ENCODE measurements at places on chromosomes 3 and 15.

DNA sequence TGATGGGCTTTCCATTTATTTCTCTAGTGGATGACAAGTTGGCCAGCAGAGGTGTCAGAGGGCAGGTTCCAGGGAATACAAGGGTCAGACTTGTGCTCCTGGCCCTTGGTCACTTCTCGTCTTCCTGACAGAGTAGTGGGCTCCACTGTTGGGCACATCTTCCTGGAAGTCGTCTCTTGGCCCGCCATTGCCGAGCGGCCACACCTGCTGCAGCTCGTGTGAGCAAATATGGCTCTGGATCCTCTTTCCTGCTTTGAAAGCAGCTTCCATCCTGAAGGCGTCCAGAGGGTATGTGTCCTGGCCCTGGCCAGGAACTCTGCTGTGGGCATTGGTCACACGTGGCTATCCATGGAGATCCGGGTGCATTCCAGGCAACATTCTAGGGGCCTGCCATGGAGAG lies 100.2 kb downstream of the SNRPN start:
- H3K4me1 ChIP-seq: no peaks in the 10 kb centered on the region
- H3K4me3 ChIP-seq: no peak overlapping the region
- peaks cover 100% of the 10 kb centered on the region for H3K36me3 ChIP-seq
- no peak for DNase-seq

- no peak overlapping the region for H3K4me3 ChIP-seq
- peaks cover 29% of the 10 kb centered on the region for H3K36me3 ChIP-seq
- DNase-seq: no peak
- peaks cover 22% of the 10 kb centered on the region for H3K4me1 ChIP-seq
Observed at GRCh38 chr3:107727102-107727501, 204.3 kb downstream of the BBX start.

GRCh38 chr15:96353416-96353929 lies 23.0 kb downstream of the NR2F2 start:
- peaks cover 60% of the 10 kb centered on the region for H3K27me3 ChIP-seq
- H3K4me1 ChIP-seq: peaks cover 21% of the 10 kb centered on the region
- H3K27ac ChIP-seq: no peak overlapping the region
- DNase-seq: no peak

DNA sequence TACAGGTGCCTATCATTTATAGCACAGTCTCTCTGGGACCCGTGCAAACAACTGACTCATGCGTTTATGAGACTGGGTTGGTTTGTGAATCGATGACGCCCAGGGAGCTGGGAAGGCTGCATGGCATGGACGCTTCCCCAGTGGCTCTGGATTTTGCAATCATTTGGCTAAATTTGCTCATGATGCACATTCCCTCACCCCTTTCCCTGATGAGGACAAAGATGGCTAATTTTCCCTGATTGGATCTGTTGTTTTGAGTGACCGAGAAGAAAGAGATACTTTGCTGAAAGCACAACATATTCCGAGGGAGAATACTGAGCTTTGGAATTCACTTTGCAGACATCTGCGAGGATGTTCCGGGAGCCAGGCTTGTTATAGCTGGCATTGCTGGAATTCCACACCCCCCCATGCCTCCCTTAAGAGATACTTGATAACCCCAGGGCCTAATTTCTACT lies 51.1 kb downstream of the CGNL1 start:
- H3K27ac ChIP-seq: no peak overlapping the region
- peaks cover 3% of the 10 kb centered on the region for H3K27me3 ChIP-seq
- DNase-seq: no peak
- no peak overlapping the region for H3K4me3 ChIP-seq
- no peaks in the 10 kb centered on the region for H3K4me1 ChIP-seq
- H3K36me3 ChIP-seq: no peaks in the 10 kb centered on the region

DNA sequence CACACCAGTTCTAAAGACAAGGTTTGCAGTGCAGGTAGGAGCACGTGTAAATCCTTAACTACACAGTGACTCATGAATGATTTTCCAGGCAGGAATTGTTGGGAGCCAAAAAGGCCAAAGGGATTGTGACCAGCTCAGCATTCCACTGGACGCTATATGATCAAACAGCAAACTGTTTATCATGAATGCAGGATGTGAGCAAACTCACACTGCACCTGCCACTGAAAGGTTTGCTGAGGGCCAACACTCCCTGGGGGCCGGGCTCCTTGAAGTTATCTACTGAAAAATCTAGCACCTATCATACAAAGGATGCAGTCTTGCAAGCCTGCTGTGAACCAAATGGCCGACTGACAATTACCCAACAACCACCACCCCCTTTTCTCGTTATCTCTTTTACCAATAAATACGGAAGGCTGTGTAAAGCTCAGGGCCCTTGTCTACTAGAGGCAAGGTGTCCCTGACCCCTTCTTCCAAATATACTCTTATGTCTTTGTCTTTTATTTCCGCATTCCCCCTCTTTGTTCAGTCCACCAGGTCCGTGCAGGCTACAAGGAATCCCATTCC lies 11.5 kb upstream of the DNASE1L3 start:
- no peak overlapping the region for H3K27ac ChIP-seq
- no peak for DNase-seq
- H3K4me1 ChIP-seq: peaks cover 12% of the 10 kb centered on the region
- no peaks in the 10 kb centered on the region for H3K27me3 ChIP-seq
- no peaks in the 10 kb centered on the region for H3K36me3 ChIP-seq

DNA sequence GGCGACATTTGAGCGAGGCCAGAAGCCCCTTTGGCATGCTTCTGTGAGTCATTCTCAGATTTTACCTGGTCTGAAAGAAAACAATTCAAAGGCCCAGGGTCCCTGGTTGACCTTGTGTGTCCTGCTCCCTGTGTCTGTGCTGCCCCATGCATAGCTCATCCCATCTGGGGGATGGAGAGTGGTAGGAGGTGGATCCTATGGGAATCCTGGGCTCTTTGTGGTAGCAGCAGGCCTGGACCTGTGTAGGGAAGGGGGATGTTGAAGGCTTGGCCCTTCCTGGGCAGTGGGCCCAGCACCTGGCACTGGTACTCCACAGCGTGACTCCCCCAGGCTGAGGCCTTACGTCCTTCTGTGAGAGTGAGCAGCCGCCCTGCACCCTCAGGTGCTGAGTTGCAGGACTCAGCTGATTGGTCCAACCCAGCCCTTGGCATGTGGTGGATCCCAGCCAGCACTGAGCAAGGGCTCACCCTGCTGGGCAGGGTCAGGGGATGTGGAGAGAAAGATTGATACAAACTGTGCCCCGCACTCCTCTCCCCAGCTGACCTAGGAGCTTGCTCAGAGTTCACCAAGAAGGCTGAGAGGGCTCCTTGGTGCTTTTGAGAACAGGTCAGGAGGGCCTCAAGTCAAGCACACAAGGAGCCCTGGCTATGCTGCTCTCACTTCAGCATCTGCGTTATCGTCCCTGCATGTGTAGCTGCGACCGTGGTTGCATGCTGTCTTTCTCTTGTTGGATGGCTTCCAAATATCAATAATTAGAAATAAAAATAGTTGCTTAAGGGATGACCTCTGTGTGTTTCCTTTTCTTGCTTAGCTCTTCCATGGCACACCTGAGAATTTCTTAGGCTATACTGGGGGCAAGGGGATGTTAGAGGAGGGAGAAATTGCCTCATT lies 21.4 kb upstream of the JMJD7 start:
- H3K27ac ChIP-seq: no peak overlapping the region

Data from activated naive CD8-positive, alpha-beta T cell treated with anti-CD3 and anti-CD28 coated beads, Interleukin-2, amount 50 U/mL, for 24 hours (primary cell).